ENCODE measurements at places on chromosomes 7 and 10.

DNA sequence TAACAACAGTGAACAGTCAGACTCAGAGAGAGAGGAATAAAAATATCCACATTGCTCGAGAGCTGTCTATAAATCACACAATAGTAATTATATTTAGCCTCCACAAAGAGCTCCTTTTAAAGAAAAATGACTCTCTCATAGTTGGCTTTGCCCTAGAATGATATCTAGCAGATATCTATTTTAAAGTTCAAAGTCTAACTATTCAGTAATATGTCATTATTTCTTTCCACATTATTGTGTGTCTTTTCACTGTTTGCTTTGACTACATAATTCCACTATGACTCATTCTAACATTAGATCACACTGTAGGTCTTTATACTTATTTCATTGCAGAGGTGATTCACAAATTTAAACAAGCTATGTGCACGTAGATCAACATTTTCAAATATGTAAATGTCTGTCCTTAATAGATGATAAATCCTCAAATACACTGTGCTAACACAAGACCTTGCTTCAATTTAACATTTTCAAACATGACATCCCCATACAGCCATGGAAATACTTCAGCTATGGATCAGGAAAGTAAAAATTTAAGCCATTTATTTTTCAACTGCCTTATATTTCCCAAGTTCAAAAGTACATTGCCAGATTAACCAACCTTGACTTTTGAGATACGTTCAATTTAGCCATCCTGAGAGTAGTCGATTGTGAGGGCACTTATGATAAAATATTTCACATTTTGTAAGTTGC lies 99.9 kb upstream of the AKR1E2 start:
- DNase-seq, result peak; percentile 41

- DNase-seq, result peak; percentile 20
These were observed 33.0 kb downstream of the EN2 start for GRCh38 chr7:155490697-155491628.

DNA sequence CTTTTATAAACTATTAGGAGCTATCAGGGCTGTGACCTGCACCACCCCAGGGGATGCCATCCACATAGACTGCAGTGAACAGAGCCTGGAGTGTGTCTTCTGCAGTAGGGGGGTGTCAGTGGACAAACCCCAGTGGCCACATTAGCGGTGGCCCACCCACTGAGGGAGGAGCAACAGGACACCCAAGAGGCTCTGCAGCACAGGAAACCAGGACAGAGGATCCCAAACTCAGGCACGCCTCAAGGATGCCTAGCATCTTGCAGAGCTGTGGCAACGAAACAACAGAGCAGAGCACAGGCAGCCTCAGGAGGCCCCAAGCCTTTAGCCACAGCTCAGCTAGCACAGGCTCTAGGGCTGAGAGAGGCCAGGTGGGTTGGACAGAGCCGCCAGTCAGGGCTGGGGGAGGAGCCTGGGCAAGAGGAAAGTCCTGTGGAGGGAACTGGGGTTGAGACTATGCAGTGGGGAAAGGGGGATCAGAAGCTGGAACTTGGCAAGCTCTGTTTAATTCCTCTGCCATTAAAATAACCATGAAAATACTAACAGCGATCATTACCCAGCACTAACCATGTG lies 53.8 kb downstream of the GRID1 start:
- no peak for DNase-seq

GRCh38 chr10:31914370-31914769 lies 14.3 kb downstream of the ARHGAP12 start:
- DNase-seq, result no peak

- no peak for DNase-seq
These were observed 947.3 kb downstream of the IPMK start for GRCh38 chr10:57320416-57320815.

DNA sequence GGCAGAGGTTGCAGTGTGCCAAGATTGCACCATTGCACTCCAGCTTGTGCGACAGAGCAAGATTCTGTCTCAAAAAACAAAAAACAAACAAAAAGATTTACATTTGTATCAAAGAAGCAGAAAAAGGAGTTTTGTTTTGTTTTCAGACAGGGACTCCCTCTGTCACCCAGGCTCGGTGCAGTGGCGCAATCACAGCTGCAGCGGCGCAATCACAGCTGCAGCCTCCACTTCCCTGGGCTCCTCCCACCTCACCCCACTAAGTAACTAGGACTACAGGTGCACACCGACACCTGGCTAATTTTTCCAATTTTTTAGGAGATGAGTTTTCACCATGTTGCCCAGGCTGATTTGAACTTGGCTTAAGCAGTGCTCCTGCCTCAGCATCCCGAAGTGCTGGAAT lies 1.8 kb downstream of the ARMC10 start:
- DNase-seq, result no peak

DNA sequence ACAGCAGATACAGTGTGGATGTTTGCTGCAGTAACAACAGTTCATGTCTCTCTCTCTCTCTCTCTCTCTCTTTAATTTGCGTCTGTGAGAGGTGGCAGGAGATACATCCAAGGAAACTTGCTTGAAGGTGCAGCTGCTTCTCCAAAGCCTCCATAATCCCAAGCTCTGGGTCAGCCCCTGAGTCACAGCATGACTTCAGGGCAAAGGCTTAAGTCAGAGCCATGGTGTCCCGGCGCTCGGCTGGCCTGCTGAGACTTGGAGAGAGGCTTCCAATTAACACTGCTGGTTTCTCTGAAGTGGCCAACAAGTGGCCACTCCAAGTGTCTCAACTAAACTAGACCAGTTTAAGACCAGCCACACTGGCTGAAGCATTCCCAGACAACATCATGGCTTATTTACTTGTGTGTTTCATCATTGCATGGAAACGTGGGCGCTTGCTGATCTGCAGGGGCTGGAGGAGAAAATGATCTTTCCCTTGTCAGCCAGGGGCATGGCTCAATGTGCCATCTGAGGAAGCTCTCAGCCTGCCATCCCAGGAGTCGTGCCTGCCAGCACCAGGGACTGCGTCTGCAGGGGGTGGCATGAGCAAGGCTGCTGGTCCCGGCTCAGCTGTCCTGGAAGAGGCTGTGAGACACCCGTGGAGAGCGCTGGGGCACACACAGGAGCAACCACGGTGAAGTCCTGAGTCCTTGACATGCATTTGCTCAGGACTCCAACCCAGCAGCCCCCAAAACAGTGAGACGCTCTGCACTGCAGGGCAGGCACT lies 254.2 kb downstream of the COBL start:
- DNase-seq, result peak; percentile 50

GRCh38 chr10:5618829-5619228 lies 47.6 kb downstream of the ASB13 start:
- peak; percentile 70 for DNase-seq

GRCh38 chr10:106941297-106942034 lies 223.0 kb downstream of the SORCS1 start:
- no peak for DNase-seq

GRCh38 chr10:110181451-110181850 lies 26.0 kb upstream of the MXI1 start:
- no peak for DNase-seq

DNA sequence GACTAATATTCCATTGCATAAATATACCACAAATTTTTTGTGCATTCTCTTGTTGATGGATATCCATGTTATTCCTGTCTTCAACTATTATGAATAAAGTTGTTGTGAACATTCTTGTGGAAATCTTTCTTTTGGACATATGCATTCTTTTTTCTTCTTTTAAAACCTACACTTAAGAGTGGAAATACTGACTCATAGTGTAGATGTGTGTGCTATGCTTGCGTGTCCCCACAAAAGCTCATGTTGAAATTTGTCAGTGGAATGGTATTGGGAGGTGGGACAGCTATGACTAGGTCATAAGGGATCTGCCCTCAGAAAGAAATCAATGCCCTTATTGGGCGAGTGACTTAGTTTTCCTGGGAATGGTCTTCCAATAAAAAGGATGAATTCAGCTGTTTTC lies 203.6 kb upstream of the PRSS58 start:
- no peak for DNase-seq

DNA sequence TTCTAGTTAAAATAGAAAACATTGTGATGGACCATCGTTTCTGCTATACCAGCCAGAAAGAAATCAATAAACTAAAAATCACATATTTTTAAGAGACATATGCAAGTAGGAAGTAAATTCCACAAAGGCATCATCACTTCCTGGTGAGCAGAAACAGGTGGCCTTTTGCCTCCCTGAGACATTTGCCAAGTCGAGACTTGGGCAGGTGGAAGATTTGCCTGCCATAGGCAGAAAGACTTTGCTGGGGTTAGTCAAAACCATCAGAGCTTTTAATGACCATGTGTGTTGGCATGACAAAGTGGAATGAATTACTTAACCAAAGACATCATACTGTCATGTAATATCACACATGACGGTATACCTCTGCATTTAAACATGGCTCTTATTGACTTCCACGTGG lies 66.0 kb upstream of the FGL2 start:
- DNase-seq, result no peak

GRCh38 chr10:60823324-60823723 lies 45.0 kb downstream of the CDK1 start:
- DNase-seq, result no peak

GRCh38 chr10:84415539-84416244 lies 87.3 kb downstream of the CCSER2 start:
- no peak for DNase-seq

GRCh38 chr10:32210306-32211045 lies 136.5 kb downstream of the EPC1 start:
- DNase-seq, result peak; percentile 41

- peak; percentile 63 for DNase-seq
These were observed 58.2 kb downstream of the TMEM270 start for GRCh38 chr7:73918926-73919693.

- DNase-seq, result no peak
These were observed 431.1 kb upstream of the LRGUK start for GRCh38 chr7:133696056-133696455.

- no peak for DNase-seq
These were observed 3.3 kb upstream of the UNCX start for GRCh38 chr7:1229202-1229947.

DNA sequence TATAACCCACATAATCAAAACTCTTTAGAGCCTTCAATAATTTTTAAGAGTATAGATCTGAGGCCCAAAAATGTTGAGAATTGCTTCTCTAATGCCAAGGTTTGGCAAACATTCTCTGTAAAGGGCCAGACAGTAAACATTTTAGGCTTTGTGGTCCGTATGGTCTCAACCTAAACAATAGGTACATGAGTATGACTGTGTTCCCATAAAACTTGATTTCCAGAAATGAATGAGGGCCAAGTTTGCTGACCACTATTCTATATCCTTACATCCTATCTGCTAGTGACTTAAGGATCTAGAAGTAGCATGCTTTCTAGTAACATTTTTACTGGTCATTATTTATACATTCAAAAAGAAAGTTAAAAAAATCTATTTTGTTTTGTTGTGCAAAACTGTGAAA lies 58.9 kb downstream of the MPP7 start:
- DNase-seq, result no peak

GRCh38 chr7:96097835-96098234 lies 224.1 kb downstream of the SLC25A13 start:
- no peak for DNase-seq

GRCh38 chr7:20200361-20200760 lies 16.8 kb downstream of the MACC1 start:
- DNase-seq, result no peak

DNA sequence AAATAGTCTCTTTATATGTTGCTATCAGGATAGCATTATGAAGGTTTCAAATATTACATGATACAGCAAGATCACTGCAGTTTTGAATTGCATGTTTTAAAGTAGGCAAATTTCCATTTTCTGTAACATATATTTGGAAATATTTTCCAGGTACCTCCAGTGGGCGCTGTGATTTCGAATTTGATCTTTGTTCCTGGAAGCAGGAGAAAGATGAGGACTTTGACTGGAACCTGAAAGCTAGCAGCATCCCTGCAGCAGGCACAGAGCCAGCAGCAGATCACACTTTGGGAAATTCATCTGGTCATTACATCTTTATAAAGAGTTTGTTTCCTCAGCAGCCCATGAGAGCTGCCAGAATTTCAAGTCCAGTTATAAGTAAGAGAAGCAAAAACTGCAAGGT lies 299.0 kb downstream of the MALRD1 start:
- peak; percentile 36 for DNase-seq

DNA sequence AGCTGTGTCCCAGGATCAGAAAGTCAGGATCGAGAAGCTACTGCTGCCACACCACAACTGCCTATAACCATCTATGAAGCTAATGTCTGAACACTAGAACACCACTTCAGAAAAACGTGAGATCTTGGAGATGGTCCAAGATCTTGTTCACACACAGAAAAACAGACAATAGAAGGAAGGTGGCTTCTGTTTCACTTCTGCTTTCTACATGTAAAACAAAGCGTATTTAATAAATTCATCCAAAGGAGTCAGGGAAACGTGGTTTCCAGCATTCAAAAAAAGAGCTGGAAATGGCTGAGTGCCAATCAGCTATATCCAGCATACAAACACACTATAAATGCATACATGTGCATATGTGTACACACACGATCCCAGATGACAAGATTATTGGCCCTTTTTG lies 70.2 kb upstream of the CCDC71L start:
- peak; percentile 18 for DNase-seq

DNA sequence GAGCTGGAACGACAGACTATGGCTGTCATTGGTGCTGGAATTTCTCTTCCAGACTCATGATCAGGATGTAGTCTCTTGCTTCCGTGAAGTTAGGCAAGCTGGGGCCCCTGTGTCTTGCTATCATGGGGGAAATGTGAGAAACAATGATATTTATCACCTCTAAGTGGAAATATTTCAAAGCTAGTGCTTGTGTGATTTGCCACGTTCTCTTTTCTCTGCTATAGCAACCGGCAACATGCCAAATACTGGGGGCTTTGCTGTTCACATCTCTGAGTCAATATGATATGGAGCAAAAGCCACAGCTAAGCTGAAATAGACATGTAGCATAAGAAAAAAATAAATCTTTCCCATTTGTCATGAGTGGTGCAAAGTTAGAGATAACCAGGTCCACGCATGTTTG lies 668.2 kb upstream of the IGFBP3 start:
- peak; percentile 38 for DNase-seq

DNA sequence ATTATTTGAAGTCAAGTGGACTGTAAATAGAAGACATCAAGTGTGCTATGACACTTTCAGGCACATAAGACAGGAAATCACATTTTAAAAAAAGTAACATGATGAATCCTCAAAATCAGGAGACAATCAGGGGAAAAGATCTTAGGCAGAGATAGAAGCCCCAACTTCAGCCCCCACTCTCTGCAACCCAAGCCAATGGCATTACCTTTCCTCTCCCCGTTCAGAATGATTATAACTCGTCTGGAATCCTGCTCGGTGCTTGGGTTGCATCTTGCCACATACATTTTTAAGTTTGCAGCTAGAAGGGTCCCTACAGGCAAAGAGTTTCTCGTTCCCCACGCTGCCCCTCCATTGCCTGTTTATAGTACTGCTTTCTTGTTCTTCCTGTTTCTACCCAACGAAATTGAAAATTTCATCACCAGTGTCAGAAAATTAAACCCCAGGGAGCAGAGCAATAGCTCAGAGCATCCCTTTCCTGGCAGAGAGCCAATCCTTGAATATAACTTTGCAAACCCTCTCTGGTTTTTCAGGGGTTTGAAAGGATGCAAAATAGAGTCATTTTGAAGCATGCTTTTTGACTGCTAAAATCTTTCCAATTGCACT lies 260.5 kb upstream of the AOAH start:
- peak; percentile 49 for DNase-seq

GRCh38 chr7:18357691-18358090 lies 137.9 kb upstream of the HDAC9 start:
- no peak for DNase-seq

Data from tongue (tissue), 3 donors.